Epithelial cell of proximal tubule (primary cell): ENCODE measurements at places on chromosomes 6 and 20. TPM values are rescaled to one million over a fixed set of nuclear protein-coding genes. Genes with fewer than 3 reads are reported as not detected.
A peak's percentile ranks its signal among the peaks of the same experiment; 100 is the strongest.

DNA sequence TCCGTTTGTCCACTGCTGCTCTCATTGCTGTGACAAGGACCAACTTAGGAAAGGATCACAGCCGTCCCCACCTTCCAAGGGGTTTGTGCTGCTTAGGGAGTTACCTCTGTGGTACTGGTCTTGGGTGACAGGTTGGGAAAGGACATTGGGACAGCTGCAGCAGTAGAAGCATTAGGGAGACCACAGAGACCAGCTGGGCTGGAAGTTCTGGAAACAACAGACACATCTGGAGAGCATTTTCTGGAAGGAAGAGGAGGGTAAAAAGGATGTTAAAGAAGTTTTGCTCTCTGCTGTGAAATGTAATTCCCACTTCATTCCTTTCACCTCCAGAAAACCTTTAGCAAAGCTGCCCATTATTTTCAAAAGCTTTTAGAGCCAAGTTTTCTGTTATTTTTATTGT lies 304.2 kb downstream of the LRFN2 start:
- no peak for DNase-seq

- no peak for DNase-seq
These were observed 7.5 kb downstream of the SNHG17 start for GRCh38 chr20:38427655-38428023.

DNA sequence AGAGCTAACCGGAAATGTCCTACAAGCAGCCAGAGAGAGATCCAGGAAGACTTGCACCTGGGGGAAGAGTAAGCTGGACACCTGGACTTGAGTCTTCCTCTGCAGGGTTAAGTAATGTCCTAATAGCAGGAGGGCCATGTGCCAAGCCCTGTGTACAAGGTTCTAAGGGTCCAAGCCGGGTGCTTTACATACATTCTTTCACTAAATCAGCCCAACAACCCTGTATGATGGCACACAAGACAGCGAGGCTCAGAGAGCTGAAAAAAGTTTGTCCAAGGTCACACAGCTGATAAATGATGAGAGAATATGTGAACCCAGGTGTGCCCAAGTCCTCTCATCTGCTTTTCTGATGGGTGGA lies 215.1 kb upstream of the CDYL start:
- DNase-seq = no peak

DNA sequence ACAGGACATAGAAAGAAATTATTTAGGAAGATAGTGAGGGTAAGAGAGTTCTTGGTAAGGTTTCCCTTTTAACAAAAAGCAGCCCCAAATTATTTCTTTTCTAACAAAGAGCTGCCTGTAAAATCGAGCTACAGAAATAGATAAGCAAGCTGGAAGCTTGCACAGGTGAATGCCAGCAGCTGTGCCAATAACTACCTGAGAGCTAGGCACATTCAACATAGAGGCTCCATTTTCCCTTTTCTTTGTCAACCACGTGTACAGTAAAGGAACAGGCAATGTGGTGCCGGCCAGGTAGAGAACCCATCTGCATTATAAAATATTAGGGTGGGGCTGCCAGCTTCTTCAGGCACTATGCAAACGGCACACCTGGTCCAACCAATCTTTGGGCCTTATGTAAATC lies 341.6 kb upstream of the JAG1 start:
- DNase-seq = no peak

GRCh38 chr6:94893327-94893726 lies 684.0 kb upstream of the MANEA start:
- DNase-seq = no peak

- DNase-seq = peak; percentile 86
These were observed 183.0 kb downstream of the THBS2 start for GRCh38 chr6:169070506-169071176.

DNA sequence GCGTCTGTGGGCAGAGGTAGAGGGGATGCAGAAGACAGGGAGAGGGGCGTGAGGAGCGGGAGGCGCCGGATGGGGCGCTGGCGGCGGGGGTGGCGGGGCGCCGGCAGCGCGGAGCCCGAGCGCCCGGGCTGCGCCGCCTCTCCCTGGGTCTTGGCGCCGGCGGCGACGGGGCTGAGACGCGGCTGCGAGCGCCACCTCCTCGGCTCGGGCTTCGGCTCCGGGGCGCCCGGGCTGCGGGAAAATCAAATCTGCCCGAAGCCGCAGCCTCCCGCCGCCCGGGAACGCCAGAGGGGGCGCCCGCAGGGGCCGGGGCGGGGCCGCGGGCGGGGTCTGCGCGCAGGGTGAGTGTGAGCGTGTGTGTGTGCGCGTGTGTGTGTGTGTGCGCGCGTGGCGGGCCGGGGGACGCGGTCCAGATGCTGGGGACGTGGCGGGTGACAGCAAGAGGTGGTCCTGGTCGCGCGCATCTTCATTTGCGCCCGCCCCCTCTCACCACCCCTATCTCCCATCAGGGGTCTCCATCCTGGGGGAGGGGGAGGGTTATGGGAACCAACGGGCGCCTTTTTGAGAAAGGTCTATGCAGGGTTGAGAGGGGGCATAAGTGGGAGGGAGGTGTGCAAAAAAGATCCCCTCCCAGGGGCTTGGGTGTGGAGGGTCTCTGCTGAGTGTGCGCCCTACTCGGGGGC lies 646 bp upstream of the CPNE5 start:
- DNase-seq = no peak

GRCh38 chr20:19073584-19074218 lies 138.7 kb upstream of the SLC24A3 start:
- DNase-seq = no peak

GRCh38 chr6:156420172-156420993 lies 356.8 kb upstream of the ARID1B start:
- DNase-seq = no peak

- DNase-seq = peak; percentile 57
These were observed 66.5 kb upstream of the PIM1 start for GRCh38 chr6:37103169-37104039.

CST4 gene
- total RNA-seq = not detected in 2 replicates

PRPF6 gene
- 56.6 and 62.4 TPM in 2 replicates for total RNA-seq

VIP gene
- not detected in 2 replicates for total RNA-seq

EYS gene
- total RNA-seq = 0.06 and 0.07 TPM in 2 replicates

PLCB4 gene
- total RNA-seq = 37.4 and 59.6 TPM in 2 replicates

HLA-A gene
- 132 and 479 TPM in 2 replicates for total RNA-seq

PXDC1 gene
- 36.4 and 37.6 TPM in 2 replicates for total RNA-seq

PI16 gene
- not detected in 2 replicates for total RNA-seq

COX7A2 gene
- 322 and 342 TPM in 2 replicates for total RNA-seq

PRICKLE4 gene
- total RNA-seq = 2.2 TPM in 1 of 2 replicates, not detected in the other

TMEM244 gene
- not detected in 2 replicates for total RNA-seq
